Naive B cell (primary cell): ENCODE measurements at places on chromosomes 3 and 15. TPM values are rescaled to one million over a fixed set of nuclear protein-coding genes. Genes with fewer than 3 reads are reported as not detected.

DNA sequence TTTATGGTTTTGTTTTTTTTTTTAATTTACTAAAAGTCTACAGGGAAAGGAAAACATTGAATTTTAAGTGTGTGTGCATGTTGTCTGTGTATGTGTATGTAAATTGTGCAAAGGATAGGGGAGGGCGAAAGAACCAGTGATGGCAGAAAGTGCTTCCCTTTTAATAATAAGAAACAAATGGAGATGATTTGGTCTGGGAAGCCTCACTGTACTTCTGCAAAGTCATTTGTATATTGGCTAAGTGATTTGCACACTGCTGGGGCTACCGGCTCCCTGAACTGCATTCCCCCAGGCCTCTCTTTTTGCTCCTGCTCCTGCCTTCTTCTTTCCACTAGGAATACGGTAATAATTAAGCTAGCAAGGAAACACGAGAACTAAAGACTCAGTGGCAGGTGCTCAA is 101.2 kb downstream of the CD47 start:
- DNase-seq, result no peak

Gene CLEC3B
- not detected for polyA plus RNA-seq

Gene TRIM71
- polyA plus RNA-seq, result not detected

Gene SLC51A
- not detected for polyA plus RNA-seq

Gene B3GNT5
- not detected for polyA plus RNA-seq

- DNase-seq, result no peak
Observed at GRCh38 chr3:53739966-53740365, 106.3 kb downstream of the CHDH start.

- DNase-seq, result no peak
Observed at GRCh38 chr3:162211470-162211869, 714.9 kb downstream of the OTOL1 start.

GRCh38 chr3:144457758-144458157 is 486.1 kb downstream of the DIPK2A start:
- DNase-seq, result no peak

GRCh38 chr3:9846231-9846630 is 2.4 kb upstream of the RPUSD3 start:
- no peak for DNase-seq

Gene GASK1A
- not detected for polyA plus RNA-seq

- no peak for DNase-seq
Observed at GRCh38 chr3:156548041-156548687, 6.8 kb downstream of the SSR3 start.

Gene CX3CR1
- polyA plus RNA-seq, result 0.14 TPM

DNA sequence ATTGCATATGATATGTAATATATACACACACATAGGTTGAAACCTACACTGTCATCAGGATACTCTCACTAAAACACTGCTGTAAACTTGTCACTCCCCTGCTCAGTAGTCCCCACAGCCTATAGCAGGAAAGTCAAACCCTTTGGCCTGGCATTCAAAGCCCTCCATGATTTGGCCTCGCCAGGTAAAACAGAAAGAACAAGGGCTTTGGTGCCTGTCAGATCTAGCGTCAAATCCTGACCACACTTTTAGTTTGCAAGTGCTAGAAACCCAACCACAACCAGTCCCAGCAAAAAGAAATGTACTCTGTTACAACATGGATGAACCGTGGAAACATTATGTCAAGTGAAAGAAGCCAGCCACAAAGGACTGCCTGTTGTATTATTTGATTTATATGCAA is 11.4 kb downstream of the CRABP1 start:
- no peak for DNase-seq

DNA sequence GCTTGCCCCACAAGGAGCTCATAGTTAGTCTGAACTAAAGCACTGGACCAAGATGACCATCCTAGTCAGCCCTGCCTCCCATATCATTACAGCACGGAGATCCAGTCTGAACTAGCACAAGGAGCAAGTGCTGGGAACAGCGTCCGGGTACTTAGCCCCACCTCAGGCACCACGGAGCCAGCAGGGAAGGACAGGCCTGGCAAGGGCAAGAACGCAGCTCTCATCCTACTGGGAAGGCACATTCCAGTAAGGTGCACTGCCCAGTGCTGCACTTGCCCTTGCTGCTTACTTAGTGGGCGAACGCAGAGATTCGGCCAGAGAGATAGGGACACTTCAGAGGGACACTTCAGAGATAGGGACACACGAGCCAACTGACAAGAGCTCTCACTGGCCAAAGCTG is 27.6 kb downstream of the SEC61A1 start:
- no peak for DNase-seq

DNA sequence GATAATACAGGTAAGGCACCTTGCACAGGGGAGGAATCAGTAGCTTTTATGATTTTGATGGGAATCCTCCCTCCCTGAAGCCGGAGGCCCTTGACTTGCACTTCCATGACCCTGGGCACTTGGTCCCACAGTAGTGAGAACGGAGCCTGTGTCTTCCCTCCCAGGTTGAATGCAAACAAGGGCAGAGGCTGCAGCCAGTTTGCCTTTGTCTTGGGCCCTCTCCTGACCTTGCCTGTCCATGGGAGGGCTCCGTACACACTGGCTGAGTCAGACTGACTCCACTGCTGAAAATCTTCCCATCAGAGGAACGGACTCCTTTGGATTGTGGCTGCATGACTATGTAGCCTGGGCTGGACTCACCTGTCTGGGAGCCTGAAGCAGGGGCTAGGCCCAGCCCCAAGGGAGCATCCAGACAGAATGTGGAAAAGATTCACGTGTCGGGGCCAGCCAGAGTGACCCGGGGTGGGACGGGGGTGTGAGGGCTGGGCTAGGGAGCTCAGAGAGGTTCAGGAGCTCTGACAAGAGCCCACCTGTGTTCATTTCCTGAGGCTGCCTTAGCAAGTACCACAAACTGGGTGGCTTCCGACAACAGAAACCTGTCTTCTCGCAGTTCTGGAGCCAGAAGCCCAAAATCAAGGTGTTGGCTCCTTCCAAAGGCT is 9.5 kb downstream of the TBC1D21 start:
- DNase-seq, result no peak

Gene NPAP1
- not detected for polyA plus RNA-seq

GRCh38 chr3:89613241-89613640 is 505.8 kb downstream of the EPHA3 start:
- no peak for DNase-seq

- no peak for DNase-seq
Observed at GRCh38 chr3:184284696-184285095, 8.9 kb downstream of the ECE2 start.

DNA sequence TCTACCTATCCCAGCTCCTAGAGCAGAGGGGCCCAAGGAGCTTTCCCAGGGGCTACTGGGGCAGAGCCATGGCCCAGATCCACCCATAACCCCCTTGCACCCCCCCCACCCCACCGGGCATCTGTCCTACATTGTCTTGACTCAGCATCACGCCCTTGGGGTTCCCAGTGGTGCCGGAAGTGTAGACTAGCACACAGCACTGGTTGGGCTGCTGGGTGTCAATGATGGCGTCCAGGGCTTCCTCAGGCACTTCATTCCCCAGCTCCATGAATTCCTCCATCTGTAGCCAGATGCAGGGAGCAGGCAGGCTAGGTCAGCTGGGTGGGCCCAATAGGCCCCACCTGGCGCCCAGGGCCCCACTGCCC is 33.2 kb downstream of the IDH3A start:
- DNase-seq, result no peak

- no peak for DNase-seq
Observed at GRCh38 chr3:13329746-13330145, 90.4 kb downstream of the NUP210 start.

Gene SEMA5B
- not detected for polyA plus RNA-seq

DNA sequence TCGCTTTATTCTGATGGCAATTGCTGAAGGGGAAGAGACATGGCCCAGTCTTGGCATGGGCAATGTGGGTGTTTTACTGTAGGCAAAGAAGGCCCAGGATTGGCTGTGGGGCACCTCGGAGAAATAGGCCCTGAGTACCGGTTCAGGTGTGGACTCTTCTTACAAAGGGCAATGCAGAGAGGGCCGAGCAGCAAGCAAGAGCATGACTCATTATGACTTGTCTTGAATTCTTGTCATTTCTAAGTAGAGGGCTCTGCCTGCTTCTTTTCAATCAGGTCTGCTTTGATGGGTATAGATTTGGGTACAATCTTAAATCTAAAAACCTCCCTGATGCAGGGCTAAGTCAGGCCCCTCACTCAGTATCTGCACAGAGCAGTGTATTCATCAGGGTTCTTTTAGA is 14.8 kb upstream of the BUB1B start:
- no peak for DNase-seq

DNA sequence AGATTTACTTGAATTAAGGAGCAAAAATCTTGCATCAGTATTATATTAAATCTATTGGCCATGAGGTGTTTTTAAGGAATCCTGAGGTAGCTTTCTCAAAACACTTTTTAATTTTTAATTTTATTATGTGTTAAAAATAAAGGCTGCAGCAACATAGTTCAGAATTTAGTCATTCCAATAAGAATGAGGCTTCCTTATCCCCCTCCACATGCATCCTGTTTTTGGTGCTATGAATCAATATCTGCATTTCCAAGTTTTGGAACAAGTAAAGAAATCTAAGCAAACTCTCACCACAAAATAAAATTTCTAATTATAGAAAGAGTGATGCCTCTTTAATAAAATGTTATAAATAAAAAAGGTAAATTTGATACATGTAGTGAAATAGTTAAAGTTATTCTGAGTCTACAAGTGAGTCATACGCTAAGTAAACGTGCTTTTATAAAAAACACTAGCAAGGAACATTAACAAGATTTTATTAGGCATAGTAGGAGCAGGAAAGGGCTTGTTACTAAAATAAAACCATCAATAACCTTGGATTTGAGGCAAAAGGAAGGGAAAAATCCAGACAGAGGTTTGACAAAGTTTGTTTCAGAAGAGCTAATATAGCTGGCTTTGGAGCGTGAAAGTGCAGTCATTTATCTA is 1218.0 kb downstream of the NSUN3 start:
- DNase-seq, result no peak

GRCh38 chr15:99485153-99485961 is 80.4 kb upstream of the MEF2A start:
- no peak for DNase-seq

Gene ELL3
- polyA plus RNA-seq, result 23.1 TPM

Gene SEC62
- polyA plus RNA-seq, result 406 TPM

DNA sequence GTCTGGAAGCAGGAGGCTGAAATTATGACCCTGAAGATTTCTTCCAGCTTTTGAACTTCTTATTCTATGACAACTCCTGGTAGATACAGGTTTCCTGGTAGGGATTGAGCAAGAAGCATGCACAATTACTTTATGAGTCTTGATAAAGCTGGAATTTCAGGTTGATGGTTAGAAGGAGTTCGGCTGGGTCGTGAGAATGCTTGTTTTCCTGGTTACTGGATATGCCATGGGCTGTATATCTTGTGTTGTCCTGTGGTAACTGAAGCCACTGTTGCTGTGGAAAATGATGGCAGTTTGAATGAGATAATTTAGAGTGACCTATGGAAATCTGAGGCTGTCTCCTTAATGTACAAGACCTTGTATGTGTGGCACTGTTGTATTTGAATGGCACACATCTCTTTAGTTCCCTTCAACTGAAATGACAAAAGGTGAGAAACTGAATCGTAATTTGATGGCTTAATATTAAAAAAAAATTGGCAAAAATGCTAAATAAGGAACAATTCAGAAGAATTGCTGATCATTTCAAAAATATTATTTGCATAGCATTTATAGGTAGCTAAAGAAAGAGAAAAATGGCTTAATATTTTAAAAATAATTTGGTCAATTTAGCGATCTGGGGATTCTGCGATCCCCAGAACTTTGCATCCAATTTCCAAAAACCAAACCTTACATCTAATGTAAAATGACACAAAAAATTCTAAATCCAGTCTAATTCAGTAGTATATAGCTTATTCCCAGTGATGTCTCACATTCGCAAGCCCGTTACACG is 1.1 kb upstream of the UBE2E1 start:
- no peak for DNase-seq

GRCh38 chr3:110210086-110210660 is 861.4 kb upstream of the NECTIN3 start:
- DNase-seq, result no peak

DNA sequence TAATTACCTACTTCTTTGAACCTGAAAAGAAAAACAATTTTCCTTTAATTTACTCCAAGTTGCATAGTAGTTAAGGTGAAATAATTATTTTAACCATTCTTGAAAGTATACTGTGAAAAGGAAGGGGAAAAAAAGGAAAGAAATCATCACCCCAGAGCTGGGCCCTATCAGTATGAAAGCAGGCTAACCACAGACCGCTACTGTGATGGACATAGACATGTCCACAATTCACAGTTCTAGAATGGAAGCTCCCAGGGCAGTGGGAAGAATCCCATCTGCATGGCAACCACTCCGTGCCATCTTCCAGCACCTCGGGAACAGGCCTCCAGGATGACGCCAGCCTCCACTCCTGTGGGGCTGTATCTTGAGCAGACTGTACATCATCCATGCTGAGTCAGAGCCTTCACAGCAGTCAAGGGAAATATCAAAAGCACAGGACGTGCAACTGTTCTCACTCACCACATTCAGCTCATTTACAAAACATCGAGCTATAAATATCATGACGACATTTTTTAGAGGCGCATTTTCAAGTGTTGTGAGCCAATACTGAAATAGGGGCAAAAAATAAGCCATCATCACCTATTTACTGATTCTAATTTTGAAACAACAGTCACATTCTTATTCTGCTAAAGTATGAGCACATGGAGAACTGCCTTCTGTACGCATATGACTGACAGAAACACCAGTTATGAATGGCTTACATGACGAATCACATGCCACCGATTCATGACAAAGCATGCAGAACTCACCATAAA is 119.7 kb downstream of the SNRK start:
- no peak for DNase-seq

GRCh38 chr3:193932576-193932975 is 203.4 kb upstream of the HES1 start:
- no peak for DNase-seq

DNA sequence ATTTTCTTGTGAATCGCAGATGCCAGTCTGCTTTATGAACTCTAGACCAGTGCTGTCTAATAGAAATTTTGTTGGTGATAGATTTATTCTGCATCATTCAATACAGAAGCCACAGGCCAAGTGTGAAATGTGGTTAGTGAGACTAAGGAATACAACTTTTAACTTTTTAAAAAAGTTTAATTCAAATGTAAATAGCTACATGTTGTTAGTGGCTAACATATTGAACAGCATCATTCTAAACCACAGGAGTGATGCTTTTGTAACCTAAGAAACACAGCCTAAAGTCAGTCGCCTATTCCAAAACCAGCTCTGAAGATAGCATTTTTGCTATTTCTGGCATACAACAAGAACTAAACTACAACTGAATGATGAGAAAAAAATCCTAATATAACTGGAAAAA is 164.8 kb upstream of the CBLB start:
- DNase-seq, result no peak

GRCh38 chr3:120353463-120353862 is 4.3 kb upstream of the LRRC58 start:
- DNase-seq, result no peak

- DNase-seq, result no peak
Observed at GRCh38 chr3:107189158-107189791, 188.0 kb upstream of the CCDC54 start.
